ENCODE measurements at places on chromosomes 5 and 9.

- H3K27ac ChIP-seq, result no peak overlapping the region
- H3K4me1 ChIP-seq, result peaks cover 28% of the 10 kb centered on the region
- no peaks in the 10 kb centered on the region for H3K27me3 ChIP-seq
- no peaks in the 10 kb centered on the region for H3K36me3 ChIP-seq
These were observed 183.5 kb downstream of the GNA14 start for GRCh38 chr9:77464661-77465060.

- peak overlapping the region; percentile 39 for H3K4me3 ChIP-seq
- H3K4me1 ChIP-seq, result peaks cover 7% of the 10 kb centered on the region
- H3K36me3 ChIP-seq, result no peaks in the 10 kb centered on the region
- peak overlapping the region; percentile 99 for H3K27ac ChIP-seq
These were observed 5.2 kb upstream of the IRF1 start for GRCh38 chr5:132495667-132496190.

DNA sequence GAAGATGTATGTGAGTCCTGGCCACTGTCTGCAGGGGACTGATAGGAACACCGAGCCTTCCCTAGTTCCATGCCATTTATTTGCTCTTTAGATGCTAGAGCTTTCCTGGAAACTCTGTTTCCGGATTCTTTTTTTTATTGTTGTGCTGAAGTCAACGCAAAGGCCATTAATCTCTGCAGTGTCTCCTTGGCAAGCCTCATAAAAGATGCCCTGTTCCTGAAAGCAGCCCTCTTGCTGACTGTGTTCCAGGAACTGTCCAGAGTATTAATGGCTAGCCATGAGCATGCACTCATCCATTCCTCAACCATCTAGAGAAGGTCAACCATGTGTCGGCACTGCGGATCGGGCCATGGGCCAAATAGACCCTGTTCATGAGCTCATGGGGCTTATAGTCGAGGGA is 42.9 kb upstream of the SMAD5 start:
- H3K4me1 ChIP-seq, result peaks cover 8% of the 10 kb centered on the region
- no peaks in the 10 kb centered on the region for H3K27me3 ChIP-seq
- no peak overlapping the region for H3K4me3 ChIP-seq
- DNase-seq, result no peak

DNA sequence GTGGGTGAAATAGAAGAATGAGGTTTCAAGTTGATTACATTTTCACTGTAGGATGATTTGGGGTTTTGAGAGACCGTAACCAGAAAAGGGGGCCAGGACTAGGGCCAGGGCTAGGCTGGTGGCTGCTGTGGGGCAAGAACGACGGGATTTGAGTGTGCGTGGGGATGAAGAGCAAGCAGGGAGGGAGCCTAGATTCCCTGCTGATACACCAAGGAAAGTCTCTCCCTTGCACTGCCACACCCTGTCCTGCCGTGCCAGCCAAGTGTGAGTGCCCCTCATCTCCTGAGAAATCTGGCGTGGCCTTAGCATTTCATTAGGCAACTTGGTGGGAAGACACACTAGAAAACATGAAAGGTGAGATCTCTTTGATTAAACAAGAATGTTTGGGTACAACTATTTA is 42.6 kb downstream of the RAI14 start:
- no peak overlapping the region for H3K27ac ChIP-seq
- H3K27me3 ChIP-seq, result no peaks in the 10 kb centered on the region
- no peak for DNase-seq
- no peak overlapping the region for H3K4me3 ChIP-seq
- no peaks in the 10 kb centered on the region for H3K36me3 ChIP-seq
- H3K4me1 ChIP-seq, result no peaks in the 10 kb centered on the region

DNA sequence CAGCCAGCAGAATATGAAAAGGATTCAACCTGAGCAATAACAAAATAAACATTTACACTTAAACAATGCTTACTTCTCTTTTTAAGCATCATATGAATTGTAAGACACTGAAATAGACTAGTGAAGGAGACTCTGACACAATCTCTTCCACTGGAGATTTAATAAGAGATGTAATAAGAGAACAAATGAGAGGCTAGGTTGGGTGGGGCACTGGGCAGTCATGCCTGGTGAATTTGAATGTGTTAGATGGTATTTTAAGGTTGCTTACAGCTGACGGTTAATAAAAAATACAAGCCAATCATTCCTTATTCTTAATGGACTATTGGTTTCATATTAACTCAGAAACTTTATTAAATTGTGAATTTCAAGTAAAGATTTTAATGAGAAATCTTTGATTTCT is 105.9 kb upstream of the TARS1 start:
- DNase-seq, result no peak
- H3K4me3 ChIP-seq, result no peak overlapping the region
- no peaks in the 10 kb centered on the region for H3K4me1 ChIP-seq

- H3K4me1 ChIP-seq, result peaks cover 73% of the 10 kb centered on the region
- DNase-seq, result peak; percentile 61
- no peak overlapping the region for H3K4me3 ChIP-seq
These were observed 46.5 kb upstream of the SYNPO start for GRCh38 chr5:150593996-150594395.

- no peaks in the 10 kb centered on the region for H3K27me3 ChIP-seq
- no peak overlapping the region for H3K4me3 ChIP-seq
- no peak overlapping the region for H3K27ac ChIP-seq
- H3K4me1 ChIP-seq, result no peaks in the 10 kb centered on the region
These were observed 68.1 kb downstream of the MEGF10 start for GRCh38 chr5:127358740-127359139.

Measured in lung (tissue), 17 donors.